ENCODE measurements at places on chromosomes 5 and 9.

DNA sequence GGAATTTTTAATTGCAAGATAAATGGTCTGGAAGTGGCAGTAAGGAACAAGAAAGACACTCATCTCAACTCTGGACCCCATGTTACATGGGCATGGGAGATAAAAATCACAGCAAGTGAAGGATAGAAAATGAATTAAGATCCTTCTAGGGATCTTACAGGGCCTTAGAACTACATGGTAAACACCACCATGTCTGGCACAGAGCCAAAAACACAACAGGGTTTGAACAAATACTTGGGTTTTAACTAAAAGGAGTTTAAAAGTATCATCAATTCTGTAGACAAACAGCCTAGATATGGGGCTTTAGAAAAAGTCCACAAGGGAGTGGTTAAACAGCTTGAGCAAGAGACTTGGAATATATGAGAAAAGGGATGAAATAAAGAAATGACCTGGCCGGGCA is 366.4 kb downstream of the ARL15 start:
- no peak for DNase-seq

DNA sequence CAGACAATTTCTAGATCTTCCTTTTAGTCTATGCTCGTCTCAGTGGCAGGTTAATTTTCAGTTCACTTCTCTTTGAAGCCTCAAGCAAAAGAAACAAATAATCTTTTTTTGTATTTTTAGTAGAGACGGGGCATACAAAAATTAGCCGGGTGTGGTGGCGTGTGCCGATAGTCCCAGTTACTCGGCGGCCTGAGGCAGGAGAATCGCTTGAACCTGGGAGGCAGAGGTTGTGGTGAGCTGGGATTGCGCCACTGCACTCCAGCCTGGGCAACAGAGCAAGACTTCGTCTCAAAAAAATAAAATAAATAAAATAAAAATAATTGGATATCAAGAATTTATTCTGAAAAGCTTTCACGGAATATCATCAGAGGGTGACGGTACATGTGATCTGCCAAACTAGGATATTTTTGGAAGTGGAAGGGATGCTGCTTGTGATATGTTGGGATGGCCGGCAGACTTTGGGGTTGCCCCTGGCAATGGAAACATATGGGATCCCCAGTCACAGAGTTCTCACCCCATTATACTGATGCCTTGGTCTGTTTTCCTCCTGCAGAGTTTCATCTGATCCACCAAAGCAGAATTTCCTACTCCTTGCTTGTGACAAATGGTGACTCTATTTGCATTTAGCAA is 7.6 kb upstream of the LCP2 start:
- no peak for DNase-seq

DNA sequence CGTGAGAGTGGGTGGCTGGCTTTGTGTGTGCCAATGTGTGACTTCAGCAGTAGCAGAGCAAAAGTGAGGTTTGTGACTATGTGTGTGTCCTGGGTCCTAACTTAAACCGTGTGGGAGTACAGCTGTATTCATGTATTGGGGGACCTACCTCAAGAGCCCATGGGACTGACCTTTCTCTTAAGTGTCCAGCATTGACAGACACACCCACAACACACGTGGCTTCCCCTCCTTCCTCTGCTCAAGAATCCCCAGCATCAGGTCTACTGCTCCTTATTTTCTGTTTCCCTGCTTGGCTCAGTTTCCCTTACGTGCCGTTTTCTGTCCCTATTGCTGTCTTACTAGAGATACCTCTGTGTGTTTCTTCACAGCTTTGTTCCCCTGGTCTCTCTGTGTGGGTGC is 616 bp downstream of the IL11RA start:
- no peak for DNase-seq

GRCh38 chr9:16867576-16868311 is 2.7 kb downstream of the BNC2 start:
- no peak for DNase-seq
